ENCODE measurements at places on chromosomes 3 and 15. TPM values are rescaled to one million over a fixed set of nuclear protein-coding genes. Genes with fewer than 3 reads are reported as not detected.
A peak's percentile ranks its signal among the peaks of the same experiment; 100 is the strongest.

DNA sequence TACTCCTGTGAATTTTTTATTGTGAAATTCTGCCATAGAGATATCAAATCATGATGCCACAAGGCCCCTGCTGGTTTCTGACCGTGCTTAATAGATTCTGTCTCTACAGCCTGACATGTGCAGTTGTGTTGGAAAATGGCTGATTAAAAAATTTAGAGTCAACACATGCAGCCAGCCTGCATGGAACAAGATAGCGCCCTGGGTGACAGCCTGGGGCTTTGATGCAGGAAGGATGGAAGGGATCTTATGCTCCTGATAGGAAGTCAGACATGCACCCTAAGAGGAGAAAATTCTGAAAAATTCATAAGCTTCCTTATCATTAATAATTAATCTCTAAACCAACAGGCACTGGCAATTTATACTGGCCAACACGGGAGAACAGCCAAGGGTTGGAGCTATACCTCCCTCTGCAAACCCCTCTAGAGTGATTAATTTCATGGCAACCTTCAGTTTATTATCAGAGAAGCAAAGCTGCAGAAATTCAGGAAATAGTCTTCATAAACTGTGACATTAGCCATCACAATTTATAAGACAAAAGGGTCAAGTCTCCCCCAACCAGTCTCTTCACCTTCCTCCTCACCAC is 198.4 kb downstream of the CADPS start:
- no peak for DNase-seq

- peak; percentile 78 for DNase-seq
These were observed 145.5 kb downstream of the ATP10A start for GRCh38 chr15:25717457-25718168.

GRCh38 chr3:158492685-158493084 is 78.3 kb upstream of the MLF1 start:
- DNase-seq = no peak

- no peak for DNase-seq
These were observed 61.1 kb downstream of the DIPK2A start for GRCh38 chr3:144032531-144033239.

DNA sequence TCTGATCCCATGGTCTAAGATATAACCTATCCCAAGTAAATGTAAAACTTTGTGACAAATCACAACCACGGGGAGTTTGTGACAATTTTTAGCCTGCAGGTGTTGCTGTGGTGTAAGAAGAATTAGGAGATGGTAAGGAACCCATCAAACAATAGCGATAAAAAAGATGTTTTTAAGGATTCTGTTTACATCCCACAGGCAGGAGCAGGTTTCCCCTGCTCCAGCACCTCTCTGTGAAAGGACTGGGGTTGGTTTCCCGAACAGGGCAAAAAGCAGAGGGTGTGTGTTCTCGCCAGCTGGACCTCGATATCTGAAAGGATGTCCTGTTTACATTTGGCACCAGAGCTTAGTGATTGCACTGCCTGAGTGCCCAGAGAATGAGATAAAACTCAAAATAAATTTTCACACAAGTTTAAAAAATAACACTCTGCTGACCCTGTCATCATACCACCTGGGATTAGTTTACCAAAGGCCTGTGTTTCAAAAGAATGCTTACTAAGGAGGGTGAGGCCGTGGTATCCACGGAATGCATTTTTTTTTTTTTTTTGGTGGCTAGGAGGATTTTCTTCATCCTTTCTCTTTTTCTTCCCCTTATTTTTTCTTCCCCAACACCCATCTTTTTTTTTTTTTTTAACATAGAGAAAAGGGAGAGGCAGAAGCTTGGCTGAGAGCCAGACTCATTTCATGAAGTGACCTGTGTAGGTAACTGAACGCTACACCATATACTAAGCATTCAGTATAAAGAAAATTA is 151.8 kb upstream of the DPH6 start:
- DNase-seq = no peak

GRCh38 chr3:88984256-88984655 is 123.2 kb upstream of the EPHA3 start:
- DNase-seq = no peak

DNA sequence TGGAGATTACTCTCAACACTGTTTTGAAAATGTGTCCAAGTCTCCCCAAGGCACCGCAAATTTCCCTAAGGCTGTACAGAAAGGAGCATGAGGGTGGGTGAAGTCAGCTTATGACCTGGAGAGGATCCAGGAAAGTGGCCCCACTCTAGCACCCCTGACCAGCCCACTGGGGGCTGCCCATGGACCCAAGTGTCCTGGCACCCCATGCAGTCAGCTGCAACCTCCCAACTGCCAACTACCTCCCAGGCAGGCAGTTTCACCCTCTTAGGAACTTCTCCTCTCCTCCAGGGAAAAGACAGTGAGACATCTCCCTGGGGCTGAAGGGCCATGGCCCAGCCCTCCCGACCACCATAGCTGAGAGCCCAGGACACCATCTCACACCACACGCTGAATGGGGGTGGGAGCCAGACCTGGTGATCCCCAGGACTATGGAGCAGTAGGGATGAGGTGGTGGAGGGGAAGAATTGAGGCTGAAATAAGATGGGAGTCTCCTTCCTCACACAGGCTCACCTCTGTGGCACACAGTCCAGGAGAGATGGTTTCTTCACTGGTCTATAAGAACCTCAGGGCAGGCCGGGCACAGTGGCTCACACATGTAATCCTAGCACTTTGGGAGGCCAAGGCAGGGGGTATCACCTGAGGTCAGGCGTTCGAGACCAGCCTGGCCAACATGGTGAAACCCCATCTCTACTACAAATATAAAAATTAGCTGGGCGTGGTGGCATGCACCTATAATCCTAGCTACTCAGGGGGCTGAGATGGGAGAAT is 104.4 kb downstream of the DAPK2 start:
- no peak for DNase-seq

DNA sequence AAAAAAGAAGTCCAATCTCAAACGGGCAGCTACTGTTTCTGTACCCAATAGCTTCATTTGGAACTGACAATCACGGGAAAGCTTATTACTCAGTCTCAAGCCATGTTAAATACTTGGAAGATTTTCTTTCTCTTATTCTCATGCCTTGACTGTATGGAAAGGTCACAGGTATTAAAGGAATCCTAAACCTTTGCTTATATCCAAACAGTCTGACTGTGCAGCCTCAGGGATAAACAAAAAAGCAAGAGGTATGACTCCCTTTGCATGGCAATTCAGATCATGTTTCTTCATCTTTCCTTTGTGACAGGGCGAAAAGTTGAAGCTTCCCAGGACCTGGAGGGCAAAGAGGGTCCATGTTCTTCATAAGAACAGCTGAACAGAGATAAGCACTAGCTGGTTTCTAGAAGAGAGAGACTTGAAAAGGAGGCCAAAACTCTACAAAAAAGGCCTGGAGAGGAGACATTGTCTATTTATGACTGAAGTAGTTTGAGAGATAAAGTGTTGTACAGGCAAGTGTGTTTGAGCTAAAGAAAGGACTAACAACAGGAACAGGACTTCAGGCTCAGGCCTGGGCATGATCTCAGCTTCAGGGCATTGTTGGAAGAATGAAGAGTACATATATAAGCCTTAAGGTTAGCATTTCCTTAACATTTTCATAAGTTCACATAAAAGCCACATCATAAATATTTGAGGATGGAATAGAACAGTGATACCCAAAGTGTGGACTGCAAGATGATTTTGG is 231.0 kb upstream of the THRB start:
- DNase-seq = no peak

DNA sequence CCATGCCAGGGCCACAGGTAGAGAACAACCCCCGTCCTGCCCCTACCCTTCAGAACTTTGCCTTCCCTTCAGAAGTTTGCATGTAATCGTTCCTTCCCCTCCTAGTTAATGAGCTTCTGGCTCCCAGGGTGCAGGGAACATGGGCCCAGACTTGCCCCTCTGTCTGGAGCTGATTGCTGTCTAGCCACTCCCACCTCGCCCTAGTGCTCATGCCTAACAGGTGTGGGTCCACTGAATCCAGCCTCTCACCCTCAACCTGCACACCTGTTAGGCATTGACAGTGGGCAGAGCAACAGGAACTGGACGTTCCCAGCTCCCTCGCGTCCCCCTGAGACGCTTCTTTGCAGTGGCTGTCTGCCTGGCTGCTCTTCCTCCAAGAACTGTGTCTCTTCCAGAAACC is 40.3 kb downstream of the WNT5A start:
- DNase-seq = no peak

DNA sequence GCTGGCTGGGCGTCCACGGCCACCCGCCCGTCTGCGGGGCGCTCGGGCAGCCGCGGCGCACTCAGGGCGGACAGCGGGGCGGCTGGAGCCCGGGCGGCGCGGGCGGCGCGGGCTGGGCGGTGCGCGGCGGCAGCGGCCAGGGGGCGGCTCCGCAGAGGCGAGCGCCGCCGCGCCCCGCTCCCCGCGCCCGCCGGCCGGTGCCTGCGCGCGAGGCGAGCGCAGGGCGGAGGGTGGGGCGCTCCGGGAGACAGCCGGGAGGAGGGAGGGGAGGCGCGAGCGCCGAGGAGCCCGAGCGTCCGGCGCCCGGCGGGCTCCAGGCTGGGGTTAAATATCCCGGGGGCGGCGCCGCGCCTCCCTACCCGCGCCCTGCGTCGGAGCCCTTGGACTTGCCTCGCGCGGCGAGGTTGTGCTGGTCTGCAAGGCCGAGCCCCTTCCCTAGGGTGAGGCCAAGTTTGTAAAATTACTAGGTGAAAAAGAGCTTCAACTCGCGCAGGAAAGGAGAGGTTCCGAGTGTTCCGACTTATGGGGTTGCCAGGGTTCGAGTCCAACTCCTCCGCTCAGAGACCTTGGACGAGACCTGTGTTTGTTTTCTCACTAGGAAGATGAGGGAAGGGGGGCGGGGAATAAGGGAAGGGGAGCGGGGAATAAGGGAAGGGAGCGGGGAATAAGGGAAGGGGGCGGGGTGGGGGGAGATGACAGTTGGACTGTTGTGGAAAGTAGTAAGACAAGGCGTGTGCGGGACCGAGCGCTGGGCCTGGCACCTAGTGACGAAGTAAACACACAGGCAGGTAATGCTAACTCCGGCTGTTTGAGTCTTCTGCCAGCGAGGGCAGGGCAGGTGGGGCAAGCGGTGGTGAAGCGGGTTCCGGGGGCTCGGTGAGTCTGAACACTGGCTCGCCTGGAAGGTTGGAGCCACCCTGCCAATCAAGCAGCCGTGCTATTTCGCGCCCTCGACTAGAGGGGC is at the start of gene TNFAIP8L3:
Gene TNFAIP8L3 (minus strand): TSS at position 301 of the 964 bp plus-strand sequence. CDS start 311 bp downstream, outside the sequence.
- peak; percentile 89 for DNase-seq

GRCh38 chr15:74609938-74610301 is 5.7 kb upstream of the CLK3 start:
- DNase-seq = no peak

FSTL1 gene
- 319 TPM for polyA plus RNA-seq

CCR8 gene
- not detected for polyA plus RNA-seq

UACA gene
- 59.6 TPM for polyA plus RNA-seq

ZMYND10 gene
- polyA plus RNA-seq = 0.13 TPM

ZNF80 gene
- polyA plus RNA-seq = not detected

GPR176 gene
- polyA plus RNA-seq = 34.9 TPM

Data from aorta (tissue), 5 donors.